Muscle of arm (tissue), 14 donors: ENCODE measurements at places on chromosomes 6 and 20.

GRCh38 chr20:40782043-40782368, 93.0 kb upstream of the MAFB start:
- no peak for DNase-seq

DNA sequence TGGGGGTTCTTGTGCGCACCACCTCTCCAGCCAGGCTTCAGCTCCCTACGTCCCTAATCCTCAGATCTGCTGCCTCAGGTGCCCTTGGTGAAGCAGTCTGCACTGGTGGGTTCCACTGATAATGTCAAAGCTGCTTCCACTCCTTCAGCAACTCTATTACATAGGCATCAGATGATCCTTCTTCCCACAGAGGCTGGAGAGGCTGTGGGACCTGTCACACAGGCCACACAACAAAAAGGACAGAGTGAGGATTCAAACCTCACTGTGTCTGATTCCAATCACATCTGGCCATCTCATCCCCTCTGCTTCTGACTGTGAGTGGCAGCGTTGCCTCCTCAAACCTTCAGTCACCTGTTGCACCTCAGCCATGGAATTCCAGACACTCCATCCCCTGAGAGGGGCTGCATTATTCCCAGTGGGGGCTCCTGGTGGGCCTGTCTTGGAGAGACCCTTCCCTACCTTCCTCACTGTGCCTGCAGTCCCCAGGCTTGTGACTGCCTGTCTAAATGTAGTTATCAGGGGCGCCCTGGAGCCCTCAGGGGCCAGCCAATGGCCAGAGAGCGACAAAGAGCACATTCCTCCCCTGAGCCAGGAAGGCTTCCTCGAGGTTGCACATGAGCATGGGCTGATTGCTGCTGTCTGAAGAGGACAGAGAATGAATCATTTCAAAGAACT, 211.4 kb upstream of the ECI2 start:
- DNase-seq: no peak

DNA sequence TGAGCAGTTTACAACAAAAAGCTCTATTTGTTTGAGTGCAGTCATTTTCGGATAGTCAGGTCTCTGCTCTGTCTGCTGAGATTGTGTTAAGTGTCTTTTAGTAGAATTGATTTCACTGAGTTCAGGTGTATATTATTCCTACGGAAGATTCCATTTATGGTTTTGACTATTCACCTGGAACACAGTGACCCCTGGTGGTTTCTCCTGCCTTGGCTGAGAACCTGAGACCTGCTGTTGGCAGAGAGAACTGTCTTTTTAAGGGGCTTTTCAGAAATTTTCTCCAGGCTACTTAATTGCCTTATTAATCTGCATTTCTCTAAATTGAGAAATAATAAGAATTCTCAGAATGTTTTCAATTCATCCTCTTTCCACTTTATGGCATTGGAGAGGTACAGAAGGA, 508.0 kb downstream of the TBC1D32 start:
- DNase-seq: peak; percentile 4

- no peak for DNase-seq
Measured at GRCh38 chr6:129661536-129662405, 48.2 kb downstream of the ARHGAP18 start.

GRCh38 chr6:43205849-43206248, 23.4 kb downstream of the DNPH1 start:
- no peak for DNase-seq

DNA sequence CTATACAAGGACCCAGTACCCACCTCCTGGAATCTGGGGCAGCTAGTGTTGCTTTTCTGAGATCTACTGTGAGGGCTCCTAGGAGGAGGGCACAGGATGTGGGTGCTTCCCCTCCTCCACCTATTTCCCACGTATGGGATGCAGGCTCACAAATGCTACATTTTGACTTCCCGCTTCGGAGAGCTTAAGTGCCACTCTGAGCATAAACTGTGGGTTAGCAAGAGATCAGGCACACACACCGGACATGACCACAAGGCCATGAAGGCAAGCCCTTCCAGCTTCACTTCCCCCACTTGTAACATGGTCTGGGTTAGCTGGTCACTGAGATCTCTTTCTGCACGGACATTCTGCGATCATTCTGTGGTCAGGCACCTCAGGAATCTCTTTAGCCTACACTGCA, 15.7 kb upstream of the TGM3 start:
- no peak for DNase-seq

DNA sequence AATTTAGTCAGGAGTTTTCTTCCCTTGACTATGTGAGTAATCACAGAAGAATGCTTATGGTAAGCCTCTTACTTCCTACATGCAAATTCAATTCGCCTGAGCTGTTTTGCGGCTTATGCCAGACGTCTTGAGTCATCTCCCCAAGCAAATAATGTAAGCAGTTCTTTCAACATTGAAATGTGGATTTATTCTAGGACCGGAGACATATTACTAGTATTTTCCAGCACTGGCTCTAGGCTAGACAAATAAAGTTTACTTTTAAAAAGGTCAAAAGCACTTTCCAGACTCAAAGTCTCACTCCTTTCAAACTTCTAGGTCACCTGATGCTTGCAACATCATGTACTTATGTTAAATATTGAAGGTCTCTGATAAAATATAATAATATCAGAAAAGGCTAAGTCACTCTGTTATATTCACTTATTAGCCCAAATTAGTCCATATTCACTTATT, 38.1 kb upstream of the NOX3 start:
- DNase-seq: peak; percentile 80

- no peak for DNase-seq
Measured at GRCh38 chr20:13418263-13419229, 197.5 kb downstream of the ISM1 start.

GRCh38 chr6:1709234-1709641, 99.5 kb downstream of the FOXC1 start:
- no peak for DNase-seq

GRCh38 chr20:50270569-50270968, 79.9 kb downstream of the CEBPB start:
- DNase-seq: no peak

GRCh38 chr6:71929047-71929446, 42.7 kb downstream of the RIMS1 start:
- no peak for DNase-seq

DNA sequence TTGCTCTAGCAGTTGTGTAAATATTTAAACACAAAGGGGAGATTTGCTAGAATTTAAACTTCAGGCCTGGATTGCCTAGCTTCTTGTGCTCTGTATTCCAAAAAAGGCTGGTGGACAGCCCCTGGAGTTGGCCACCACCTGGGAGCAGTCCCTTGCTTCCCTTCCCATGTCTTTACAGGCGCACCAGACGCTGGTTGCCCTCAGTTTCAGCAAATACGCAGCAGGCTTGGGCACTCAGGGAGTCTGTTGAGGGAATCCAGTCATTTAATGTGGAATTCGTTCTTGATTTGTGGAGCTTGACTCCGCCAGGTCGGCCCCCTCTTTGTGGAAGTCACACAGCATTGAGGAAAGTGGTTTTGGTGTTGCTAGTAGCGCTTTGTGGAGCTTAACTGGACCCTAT, 156.8 kb downstream of the DTNBP1 start:
- no peak for DNase-seq

DNA sequence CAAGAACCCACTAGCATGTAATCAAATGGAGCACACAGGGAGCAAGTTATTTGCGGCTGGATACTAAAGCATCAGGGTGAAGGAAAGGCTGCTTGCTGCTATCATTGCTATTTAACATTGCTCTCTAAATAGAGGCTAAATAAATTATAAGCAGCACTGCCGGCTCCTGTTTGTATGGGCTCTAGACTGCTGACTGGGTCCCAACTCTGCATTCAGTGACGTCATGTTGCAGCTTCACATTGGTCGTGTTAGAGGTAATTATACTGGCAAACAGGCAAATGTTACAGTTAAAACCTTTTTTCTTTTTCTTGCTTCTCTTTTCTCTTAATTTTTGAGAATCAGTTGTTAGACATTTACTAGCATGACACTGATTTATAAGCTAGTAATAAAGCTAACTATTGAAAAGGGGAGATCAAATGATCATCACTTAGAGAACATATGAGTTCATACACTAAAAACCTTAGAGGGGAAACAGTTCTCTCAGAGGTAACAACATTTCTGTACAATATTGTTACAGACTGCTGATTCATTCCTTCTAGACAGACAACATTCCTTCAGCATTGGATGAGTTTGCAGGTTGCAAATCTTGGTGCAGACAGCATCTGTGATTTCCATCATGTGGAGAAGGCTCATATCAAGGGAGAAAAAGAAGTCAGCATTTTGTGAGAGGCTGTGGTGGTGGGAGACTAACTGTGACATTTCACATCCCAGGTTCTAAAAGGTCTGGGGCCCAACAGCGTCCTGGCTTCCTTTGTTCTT, 15.9 kb downstream of the RFPL4B start:
- DNase-seq: no peak

DNA sequence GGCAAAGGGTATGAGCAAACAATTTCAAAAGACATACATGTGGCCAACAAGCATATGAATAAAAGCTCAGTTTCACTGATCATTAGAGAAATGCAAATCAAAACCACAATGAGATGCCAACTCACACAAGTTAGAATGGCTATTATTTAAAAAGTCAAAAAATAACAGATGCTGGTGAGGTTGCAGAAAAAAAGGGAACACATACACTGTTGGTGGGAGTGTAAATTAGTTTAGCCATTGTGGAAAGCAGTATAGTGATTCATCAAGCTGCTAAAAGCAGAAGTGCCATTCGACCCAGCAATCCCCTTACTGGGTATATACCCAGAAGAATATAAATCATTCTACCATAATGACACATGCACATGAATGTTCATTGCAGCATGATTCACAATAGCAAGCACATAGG, 6.7 kb upstream of the KHDC1L start:
- DNase-seq: no peak

GRCh38 chr20:2178318-2179232, 76.9 kb downstream of the STK35 start:
- no peak for DNase-seq

DNA sequence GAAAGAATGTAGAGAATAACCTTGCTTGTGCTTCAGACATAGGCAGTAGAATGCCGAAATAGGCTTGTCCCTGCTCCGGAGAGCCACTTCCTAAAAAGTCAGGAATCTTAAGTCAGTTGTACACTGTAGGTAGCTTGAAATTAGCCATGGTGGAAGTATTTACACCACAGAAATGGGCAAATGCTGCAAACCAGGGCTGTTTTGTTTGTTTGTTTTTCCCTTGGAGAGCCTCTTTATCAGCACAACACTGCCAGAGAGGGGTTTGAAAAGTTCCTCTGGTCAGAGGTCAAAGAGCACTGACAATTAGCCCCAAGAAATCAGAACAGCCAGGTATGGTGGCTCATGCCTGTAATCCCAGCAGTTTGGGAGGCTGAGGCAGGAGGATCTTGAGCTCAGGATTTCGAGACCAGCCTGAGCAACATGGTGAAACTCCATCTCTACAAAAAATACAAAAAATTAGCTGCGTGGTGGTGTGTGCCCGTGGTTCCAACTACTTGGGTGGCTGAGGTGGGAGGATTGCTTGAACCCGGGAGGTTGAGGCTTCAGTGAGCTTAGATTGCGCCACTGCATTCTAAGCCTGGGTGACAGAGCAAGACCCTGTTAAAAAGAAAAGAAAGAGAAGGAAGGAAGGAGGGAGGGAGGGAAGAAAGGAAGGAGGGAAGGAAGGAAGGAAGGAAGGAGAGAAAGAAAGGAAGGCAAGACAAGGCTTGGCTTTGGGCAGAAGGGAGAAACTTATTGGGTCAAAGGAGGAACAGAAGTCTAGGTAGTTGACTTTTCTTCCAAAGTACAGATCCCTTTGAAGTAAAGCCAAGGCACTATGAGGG, 61.0 kb upstream of the ZMYND8 start:
- DNase-seq: no peak

GRCh38 chr20:48904566-48905296, 16.8 kb upstream of the ARFGEF2 start:
- DNase-seq: peak; percentile 80

DNA sequence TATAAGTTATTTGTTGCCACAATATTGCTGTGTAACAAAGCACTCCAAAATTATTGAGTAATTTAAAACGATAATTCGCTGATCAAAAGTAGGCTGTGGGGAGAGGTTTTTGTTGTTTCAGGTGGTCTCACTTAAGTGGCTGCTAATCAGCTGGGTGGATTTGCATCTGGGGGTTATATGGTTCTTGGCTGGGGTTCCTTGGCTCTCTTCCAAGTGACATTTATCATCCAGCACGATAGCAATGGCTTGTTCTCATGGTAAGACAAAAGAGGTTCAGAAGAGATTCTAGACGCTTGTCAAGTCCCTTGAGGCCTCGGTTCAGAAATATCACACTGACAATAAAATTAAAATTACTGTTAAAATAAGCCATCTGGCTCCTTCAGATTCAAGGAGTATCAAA, 1648.8 kb downstream of the GRIK2 start:
- no peak for DNase-seq

- no peak for DNase-seq
Measured at GRCh38 chr6:144264270-144265060, 20.7 kb upstream of the UTRN start.

- no peak for DNase-seq
Measured at GRCh38 chr6:1111361-1111760, 200.5 kb upstream of the FOXQ1 start.

DNA sequence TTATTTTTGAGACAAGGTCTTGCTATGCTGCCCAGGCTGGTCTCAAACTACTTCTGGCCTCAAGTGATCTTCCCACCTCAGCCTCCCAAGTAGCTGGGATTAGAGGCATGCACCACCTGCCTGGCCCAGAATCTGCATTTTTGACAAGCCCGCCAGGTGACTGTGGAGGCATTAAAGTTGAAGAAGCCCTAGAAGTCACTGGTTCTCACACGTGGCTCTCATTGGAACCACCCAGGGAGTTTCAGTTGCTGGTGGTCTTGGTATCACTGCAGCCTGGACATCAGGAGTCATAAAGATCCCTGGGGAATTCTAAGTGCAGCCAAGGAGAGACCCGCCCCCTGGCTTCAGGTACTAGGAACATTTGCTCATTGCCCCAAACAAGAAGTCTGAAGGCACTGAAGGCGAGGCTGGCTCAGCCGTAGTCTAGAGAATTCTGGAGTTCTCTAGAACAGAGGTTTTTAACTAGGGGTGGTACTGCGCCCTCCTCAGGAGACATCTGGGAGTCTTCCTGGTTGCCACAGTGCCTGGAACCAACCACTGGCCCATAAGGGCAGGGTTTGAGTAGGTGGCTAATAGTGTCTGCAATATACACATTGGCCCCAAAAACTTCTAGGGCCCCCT, 182.8 kb downstream of the ZMYND8 start:
- DNase-seq: no peak

DNA sequence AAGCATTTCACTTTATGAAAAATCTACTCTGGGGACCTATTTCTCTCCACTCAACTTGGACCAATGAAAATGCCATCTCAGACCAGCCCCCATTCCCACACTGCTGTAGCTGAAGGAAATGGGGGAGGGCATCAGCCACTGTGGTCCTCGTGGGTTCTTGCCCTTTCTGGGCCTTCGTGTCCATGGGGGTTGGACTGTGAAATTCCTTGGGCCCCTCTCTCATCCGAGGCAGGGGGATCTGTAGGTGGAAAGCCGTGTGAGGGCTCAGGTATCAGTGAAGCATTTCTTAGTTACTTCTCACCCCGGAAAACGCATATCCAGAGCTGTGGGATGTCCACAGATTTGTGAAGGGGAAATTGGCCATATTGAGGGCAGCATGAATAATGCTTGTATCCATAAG, 147.9 kb downstream of the CDC5L start:
- DNase-seq: no peak

- no peak for DNase-seq
Measured at GRCh38 chr6:168581706-168582105, 140.7 kb downstream of the SMOC2 start.

GRCh38 chr6:87155842-87156815, 764 bp downstream of the ZNF292 start:
- DNase-seq: peak; percentile 64
